Right forelimb (tissue), 1 donor: ENCODE measurements at places on chromosomes 16 and 17.

- DNase-seq = no peak
These were observed 45.2 kb downstream of the XPO6 start for GRCh38 chr16:28166394-28167208.

DNA sequence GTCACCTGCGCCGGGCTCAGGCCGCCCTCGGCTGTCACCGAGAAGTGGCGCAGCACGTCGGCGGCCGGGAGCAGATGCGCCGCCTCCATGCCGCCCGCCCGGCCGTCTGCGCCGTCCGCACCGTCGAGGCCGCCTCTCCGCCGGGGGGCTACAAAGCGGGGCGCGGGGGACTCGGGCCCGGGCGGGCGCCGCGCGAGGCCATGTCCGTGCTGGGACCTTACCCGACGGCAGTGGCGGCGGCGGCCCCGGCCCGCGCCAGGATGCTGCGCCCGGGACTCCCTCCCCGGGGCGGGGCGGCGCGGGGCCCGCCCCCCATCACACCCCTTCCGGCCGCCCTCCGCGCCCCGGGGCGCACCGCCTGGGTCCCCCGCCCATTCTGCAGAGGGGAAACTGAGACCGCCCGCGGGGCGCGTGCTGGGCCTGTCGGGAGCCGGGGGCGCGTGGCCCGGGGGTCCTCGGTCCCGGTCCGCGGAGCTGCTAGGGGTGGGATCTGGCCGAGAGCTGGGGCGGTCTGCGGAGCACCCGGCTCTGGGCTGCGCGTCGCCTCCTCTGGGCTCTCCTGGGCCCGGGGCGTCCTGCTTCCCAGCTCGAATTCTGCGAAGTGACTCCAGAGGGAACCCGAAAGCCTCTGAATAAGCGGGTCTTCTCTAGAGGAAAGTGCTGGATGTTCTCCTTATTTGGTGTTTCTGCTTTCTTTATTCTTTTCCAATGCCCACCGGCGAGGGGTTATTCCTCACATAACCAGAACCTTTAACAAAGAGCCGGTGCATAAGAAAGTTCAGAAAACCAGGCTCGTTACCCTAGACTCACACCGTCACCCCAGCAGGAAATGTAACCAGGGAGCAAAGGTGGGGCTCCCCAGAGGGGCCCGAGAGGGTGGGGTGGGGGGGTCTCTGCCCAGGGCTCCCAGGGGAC, at the start of gene ATP2A3:
Gene ATP2A3, minus strand, starts transcription at position 235 of the 915 bp plus-strand sequence. Its CDS starts 146 bp downstream, at position 89.
- peak; percentile 61 for DNase-seq

DNA sequence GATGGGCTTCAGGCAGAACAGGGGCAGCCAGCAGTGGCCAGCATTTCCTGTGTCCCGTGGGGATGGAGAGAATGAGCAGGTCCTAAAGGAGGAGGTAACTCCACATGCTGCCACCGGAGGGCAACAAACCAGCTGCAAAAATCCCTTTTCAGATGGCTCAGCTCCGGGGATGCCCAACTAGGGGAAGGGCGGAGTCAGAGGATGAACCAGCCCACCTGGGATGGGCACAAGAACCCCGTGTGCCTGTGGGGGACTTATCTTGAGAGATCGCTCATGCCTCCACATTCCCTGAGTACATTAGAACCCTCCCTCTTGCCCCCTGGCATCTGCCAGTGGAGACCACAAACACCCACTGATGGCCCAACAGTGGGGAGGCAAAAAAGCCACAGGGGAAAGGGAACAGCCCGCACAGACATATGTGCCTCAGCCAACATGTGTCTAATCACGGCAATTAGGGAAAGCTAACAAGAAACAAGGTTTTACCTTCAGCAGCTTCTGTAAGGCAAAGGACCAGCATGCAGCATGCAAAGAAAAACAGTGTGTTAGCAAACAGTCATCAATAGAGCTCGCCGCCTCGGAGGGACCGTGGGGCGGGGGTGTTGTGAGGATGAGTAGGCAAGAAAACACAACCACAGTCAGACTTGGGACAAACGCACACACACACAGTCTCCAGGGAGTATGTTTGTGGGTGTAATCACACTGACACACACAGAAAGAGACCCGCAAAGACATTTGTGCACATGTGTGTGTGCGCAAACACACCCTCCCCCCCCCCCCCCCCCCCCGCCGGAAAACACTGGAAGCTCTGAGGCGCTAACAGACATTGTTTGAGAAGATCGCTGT, 64.0 kb downstream of the MYO18A start:
- no peak for DNase-seq

GRCh38 chr17:17224137-17224536, 12.8 kb downstream of the FLCN start:
- no peak for DNase-seq

DNA sequence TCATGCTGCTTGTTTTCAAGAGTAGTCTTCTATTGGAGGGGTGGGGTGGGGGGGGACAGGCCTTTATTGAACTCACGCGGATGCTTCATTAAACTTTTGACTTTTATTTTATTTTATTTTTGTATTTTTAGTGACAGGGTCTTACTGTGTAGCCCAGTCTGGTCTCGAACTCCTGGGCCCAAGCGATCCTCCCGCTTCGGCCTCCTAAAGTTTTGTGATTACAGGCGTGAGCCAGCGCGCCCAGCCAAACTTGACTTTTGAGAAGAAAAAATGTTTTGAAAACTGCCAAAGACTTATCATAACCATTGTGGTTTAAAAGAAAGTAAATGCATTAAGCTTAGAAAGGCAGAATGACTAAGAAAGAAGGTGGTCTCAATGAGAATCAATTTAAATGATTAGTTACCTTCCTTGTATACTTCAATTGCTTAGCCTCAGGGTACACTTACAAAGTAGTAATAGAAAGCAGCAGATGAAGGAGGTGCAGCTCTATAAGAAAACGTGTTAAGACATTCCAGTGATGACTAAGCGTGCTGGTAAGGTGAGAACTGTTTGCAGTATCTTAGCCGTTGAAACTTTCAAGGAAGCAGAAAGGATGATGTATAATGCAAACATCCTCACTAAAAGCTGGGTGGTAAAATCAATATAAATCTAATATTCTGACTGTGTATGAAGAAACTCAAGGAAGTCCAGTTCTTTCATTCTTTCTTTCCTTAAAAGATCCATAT, 1.2 kb downstream of the AP2B1 start:
- no peak for DNase-seq

GRCh38 chr17:64661976-64662773, at the start of gene SMURF2:
Gene SMURF2, minus strand, starts transcription at chr17:64662307. Its CDS starts 427 bp downstream, at chr17:64661880.
- peak; percentile 89 for DNase-seq

GRCh38 chr16:54136276-54136625, 150.3 kb downstream of the IRX3 start:
- no peak for DNase-seq

DNA sequence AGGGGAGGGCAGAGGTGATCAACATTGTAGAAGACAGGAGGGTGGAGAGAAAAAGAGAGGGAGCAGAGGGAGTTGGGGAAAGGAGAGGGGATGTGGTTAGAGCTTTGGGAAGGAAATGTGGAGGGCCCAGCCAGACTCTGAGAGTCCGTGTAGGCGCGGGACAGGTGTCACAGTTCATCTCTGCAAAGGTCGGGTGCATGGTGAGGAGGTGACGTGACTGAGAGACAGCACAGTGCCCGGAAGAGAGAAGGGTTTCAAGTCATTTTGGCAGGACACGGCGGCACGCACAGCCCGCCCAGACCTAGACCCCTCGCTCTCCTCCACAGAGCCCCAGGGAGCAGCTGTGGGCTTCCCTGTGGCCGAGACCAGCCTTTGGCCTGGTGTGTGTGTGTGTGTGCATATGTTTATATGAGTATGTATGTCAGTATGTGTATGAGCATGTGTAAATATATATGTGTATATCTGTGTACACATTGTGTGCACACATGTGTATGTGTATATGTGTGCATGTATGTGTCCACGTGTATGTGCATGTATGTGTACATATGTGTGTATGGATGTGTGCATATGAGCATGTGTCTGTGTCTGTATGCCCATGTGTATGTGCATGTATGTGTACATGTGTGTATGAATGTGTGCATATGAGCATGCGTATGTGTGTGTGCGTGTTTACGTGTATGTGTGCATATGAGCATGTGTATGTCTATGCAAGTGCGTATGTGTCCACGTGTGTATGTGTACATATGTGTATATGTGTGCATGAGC, 104.6 kb downstream of the SEC14L1 start:
- no peak for DNase-seq

DNA sequence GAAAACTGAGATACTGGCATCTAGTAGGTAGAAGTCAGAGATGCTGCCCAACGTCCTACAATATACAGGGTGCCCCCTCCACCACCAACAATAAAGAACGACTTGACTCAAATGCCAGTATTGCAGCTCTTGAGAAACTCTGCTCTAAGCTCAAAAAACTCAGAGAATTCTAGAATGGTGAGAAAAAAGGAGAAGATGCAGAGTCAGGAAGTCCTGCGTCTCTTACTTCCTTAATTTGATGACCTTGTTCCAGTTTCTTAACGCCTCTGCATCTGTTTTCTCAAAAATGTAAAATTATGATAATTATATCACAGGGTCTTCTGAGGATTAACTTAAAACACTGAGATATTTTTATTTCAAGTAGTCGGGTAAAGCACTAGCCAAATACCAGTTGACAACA, 1.7 kb upstream of the HSBP1 start:
- DNase-seq = no peak

- no peak for DNase-seq
These were observed 6.8 kb downstream of the RSL1D1 start for GRCh38 chr16:11844499-11844898.

- no peak for DNase-seq
These were observed 19.5 kb downstream of the MAP1LC3B start for GRCh38 chr16:87411375-87412271.

- no peak for DNase-seq
These were observed 854.8 kb downstream of the KCNJ2 start for GRCh38 chr17:71024172-71024571.
